ENCODE measurements at places on chromosomes 2 and 18.

DNA sequence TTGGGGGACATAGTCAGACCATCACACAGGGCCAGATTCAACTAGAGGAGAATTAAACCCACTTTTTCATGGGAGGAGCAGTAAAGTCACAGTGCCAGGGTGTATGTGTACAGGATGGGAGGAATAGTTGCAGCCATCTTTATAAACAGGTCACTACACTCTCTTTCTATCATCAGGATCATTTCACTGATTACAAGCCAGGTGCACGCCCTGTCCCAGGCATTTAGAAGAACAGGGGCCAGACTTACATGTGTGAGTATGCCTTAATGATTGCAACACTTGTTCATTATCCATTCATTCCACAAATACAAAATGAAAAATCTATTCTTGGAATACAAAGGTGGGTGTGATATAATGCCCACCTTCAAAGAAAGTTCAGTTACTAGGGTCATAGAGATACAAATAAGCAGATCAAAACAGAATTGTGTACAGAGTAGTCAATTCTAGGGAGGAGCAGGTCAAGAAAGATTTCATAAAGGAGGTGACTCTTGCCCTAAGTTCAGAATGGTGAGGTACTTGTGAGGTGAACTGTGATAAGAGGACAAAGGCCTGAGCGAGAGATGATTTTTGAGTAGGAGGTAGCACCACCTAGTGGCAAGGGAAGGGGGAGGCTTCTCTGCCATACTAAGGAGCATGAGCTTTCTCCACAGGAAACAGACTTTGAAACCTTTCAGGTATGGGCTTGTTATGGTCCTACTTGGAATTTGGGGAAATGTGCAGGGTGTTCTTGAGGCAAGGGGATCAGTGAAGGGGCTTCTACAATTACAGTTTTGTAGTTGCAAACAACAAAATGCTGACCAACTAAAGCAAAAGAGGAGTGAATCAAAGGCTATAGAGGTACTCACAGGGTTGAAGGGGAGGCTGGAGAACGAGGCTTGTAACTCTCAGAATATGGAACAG, 156.3 kb downstream of the SUCLG1 start:
- DNase-seq = peak; percentile 73

DNA sequence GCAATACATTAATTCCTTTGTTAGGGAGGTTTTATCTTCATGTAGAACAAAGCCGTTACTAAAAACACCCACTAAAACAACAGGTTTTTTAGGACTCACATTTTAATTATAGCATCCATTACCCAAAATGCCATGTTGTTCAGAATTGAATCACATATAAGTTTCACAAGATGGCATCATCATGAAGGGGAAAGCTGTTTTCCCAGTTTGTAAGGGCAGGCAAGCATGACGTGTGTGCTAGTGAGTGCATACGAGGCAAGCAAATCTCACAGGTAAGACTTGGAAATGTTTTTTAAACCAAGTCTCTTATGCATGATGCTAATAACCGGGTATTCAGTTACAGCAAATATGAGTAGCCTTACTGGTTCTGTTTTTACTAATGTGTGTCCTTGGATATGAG, 111.8 kb upstream of the NFATC1 start:
- peak; percentile 87 for DNase-seq

- no peak for DNase-seq
Measured at GRCh38 chr2:76825140-76825970, 696.8 kb downstream of the LRRTM4 start.

DNA sequence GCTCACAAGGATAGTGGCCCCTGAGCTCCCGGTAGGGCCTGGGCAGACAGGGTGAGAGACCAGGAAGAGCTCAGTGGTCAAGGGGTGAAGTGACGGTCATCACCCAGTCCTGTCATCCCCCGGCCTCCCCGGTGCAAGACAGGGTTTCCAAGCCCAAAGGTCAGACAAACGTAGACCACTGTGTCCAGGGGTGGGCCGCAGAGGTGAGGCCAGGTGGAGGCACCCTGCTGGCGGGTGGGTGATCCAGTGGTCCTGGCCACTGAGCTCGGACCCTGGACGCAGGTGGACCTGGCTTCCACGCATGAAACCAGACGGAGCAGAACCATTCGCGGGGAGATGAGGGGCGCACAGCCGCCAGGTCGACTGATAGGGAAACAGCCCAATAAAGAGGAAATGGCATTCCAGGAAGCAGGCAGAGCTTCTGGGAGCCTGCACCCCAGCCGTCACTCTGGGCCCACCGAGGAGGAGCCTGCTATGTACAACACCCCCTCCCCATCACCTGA, 14.4 kb upstream of the SNED1 start:
- no peak for DNase-seq

DNA sequence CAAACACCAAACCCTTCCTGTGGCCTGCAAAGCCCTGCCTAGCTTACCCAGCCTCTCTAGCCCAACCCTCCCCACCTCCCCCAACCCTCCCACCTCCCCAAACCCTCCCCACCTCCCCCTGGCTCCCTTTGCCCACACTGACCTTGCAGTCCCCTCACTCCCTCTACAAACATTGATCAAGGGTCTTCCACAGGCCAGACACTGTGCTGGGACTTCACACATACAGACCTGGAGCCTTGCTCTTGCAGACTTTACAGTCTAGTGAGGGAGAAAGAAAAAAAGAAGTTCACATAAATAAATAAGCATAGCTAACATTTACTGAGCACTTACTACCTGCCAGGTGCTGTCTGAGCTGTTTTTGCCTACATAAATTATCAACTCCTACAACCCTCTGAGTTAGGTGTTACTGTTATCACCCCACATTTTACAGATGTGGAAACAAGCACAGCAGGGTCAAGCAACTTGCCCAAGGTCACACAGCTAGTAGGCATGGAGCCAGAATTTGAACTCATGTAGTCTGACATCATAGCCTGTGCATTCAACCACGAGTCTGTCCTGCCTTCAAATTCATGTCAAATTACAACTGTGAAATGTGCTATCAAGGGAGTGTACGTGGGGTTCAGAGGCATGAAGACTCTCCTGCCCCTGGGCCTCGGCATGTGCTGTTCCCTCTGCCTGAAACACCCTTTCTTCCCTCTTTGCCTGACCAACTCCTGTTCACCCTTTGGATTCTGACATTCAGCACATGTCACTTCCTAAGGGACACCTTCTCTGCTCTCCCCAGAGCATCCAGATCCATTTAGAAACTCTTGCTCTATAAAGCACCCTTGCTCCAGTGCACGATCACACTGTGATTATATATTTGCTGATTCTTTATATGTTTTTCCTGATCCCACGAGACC, 209.9 kb downstream of the TNS1 start:
- no peak for DNase-seq

DNA sequence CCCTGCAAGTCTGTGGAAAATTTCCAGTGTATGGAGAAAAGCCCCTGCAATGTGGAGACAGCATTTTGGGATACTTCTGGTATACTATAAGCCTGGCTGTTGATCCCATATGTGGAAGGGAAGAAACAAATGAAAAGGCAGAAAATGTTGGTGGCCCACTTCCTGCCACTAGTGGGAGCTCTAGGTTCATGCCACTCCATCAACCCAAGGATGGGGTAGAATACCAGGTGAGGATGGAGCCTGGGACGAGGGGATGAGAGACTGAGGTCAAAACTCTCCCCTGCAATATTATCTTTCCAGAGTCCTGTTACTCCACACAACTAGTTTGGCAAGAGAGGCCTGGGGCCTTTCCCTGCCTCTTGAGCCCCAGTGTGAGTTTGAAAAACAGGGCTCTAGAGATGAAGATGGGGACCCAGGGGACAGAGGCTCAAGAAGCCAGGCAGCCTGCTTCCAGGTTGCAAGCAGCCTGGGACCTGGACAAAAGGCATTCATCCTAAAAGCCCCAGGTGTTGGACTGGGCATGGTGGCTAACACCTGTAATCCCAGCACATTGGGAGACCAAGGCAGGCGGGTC, 31.9 kb downstream of the BMP10 start:
- DNase-seq = no peak

DNA sequence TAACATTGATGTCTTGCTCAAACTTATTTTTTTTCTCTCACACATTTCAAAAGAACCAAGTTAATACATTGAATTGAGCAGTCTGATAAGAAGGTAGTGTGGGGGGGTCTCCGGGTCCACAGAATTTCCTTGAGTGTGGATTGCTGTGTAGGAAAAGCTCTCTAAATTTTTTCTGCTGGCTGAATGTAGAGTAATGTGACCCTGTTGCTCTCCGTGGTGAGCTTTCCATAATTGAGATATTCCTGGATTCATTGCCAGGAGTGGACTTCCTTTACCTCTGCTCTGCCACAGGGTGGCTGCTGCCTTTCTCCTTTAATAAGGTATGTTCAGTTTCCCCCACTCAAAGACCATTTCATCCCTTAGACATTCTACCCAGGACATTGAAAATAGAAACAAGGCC, 50.9 kb downstream of the PKP4 start:
- no peak for DNase-seq

GRCh38 chr2:50777954-50778353, 254.0 kb downstream of the NRXN1 start:
- DNase-seq = peak; percentile 16

- no peak for DNase-seq
Measured at GRCh38 chr2:137255990-137256389, 490.6 kb downstream of the THSD7B start.

DNA sequence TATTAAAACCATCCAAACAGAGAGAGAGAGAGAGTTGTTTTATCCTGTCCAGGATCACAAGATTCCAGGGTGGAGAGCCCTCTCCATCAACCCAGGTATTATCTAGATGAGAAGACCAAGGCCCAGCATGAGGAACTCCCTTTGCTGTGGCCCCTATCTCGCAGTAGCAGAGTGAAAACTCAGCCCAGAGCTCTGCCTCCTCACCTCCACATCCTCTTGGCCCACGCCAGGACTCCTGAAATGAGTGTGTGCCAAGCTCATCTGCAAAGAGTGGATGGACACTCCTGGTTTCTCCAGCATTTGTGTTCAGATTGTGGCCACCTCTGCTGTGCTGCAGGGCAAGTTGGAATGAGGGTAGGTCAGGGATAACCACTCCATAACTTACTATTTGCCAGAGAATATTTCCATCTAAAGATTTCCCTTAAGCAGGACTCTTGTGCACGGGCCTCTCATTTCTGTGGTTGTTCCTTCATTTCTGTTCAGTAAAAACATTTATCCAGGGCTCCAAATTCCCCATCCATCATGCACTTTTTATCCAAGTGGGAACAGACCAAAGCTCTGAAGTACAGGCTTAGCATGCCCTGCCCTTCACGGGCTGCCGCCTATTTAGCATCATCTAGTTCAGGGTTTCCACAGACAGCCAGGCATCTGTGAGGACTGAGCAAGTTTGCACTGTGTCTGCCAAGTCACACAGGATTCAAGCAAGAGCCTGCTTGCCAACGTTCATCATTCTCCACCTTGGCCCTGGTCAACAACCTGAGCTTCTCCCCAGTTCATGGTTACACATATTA, 583.2 kb upstream of the ID2 start:
- no peak for DNase-seq

DNA sequence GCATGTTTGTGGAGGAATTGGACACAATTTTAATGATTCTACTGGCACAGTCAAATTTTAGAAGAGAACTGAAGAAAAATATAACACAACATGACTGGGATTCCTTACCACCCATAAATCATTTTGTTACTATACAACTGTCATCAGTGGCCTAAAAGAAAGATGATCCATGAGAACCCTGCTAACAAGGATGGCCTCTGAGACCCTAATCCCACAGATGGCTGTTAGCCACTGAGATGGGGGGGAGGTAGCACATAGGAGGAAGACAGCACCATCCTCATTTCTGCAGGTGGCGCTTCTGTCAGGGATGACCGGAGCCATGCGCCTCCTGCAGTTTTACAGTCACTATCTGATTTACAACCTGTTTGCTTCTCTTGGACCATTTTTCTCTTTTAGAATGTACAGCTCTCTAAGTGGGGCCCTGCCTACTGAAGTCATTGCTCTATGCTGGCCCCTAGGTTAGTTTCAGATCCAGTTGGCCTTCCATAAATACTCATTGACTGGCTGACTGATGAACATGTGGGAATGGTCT, 279.8 kb downstream of the NAPG start:
- DNase-seq = no peak
